AG04450 (cell line): ENCODE measurements at places on chromosomes 12 and 14. TPM values are rescaled to one million over a fixed set of nuclear protein-coding genes. Genes with fewer than 3 reads are reported as not detected.

TGM1 gene
- polyA plus RNA-seq: 0.97 and 1.4 TPM in 2 replicates

ABCD2 gene
- polyA plus RNA-seq: not detected in 2 replicates

DIO2 gene
- 23.5 and 28.9 TPM in 2 replicates for polyA plus RNA-seq

SHMT2 gene
- 266 and 314 TPM in 2 replicates for polyA plus RNA-seq

INHBC gene
- polyA plus RNA-seq: not detected in 2 replicates

LRRC43 gene
- 0.27 and 0.48 TPM in 2 replicates for polyA plus RNA-seq

VRTN gene
- not detected in 2 replicates for polyA plus RNA-seq

P2RX2 gene
- polyA plus RNA-seq: not detected in 2 replicates

RD3L gene
- not detected in 2 replicates for polyA plus RNA-seq

RNF212B gene
- polyA plus RNA-seq: not detected in 2 replicates

APPL2 gene
- polyA plus RNA-seq: 37.8 and 50.1 TPM in 2 replicates

HOXC12 gene
- not detected in 2 replicates for polyA plus RNA-seq

ERH gene
- 110 and 164 TPM in 2 replicates for polyA plus RNA-seq

- no peak for DNase-seq
These were observed 203.1 kb downstream of the CALM1 start for GRCh38 chr14:90599748-90600507.

DNA sequence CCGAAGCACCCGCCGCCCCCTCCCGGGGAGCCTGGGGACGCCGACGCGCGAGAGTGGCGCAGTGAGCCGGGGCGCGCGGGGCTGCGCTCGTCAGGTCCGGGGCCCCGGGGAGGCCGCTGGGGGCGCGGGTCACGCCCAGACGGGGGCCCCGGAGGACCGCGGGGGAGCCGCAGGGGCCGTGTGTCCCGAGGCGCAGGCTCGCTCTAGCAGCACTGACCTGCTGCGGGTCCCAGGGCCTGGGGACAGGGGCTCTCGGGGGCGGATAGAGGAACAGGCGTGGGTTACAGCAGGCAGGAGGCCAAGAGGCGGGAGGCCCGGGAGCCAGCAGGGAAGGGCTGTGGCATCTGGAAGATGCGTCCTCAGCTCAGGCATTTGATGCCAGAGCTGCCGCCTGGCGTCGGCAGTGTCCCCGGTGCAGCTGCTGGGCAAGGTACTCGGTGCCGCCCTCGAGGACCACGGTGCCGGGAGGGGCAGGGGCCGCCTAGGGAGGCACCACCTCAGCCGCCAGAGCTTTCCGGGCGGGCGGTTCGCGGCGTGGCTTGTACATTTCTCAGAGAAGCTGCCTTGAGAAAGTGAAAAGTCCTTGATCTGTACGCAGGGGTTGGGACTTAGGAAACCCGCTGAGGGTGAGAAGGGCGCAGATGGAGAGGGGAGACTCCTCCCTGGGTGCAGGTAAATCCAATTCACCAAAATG lies 1.2 kb downstream of the WNT5B start:
- no peak for DNase-seq

DNA sequence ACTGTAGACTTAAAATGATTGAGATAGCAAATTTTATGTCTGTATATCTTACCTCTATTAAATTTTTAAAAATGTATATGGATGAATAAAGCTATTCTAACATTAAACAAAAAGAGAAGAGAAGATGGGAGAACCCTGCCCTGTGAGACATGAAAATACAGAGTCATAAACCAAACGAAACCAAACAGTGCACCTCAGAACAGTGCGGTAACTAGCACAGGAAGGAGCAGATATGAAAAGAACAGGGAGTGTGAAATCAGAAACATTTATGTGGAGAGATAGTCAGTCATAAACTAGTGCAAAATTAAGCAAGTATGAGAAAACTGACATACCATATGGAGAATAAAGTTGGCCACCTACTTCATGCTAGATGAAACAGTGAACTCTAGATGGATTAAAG lies 135.1 kb downstream of the ERC1 start:
- no peak for DNase-seq

GRCh38 chr12:71164568-71165197 lies 6.9 kb upstream of the TSPAN8 start:
- no peak for DNase-seq

DNA sequence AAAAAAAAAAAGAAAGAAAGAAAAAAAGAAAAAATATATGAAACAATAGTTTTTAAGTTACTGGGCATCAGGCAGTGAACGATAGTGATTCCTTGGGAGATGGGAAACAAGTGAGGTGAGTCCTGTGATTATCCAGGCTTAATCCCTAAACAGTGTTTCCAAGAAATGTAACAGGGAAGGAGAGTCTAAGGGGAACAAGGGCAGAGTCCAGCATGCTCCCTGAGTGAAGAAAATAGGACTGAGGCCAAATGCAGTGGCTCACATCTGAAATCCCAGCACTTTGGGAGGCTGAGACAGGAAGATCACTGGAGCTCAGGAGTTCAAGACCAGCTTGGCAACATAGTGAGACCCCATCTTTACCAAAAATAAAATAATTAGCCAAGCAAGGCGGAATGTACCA lies 40.7 kb downstream of the R3HDM2 start:
- DNase-seq: no peak

DNA sequence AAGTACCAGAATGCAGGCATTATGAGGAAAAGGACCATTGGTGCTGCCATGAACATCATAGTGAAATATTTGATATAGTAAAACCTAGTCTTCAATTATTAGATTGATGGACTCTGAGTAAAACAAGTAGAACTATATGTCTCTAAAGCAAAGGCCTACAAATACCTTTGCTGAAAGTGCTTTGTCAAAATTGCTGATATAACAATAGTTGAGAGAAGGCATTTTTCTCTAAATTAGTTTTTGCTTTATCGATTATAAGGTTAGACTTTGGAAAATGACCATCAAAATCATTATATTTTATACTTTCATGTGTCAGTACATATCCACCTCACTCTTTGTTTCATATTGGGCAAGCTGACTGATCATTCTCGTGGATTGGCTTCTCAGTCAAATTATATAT lies 836.0 kb upstream of the FBXO33 start:
- DNase-seq: no peak

DNA sequence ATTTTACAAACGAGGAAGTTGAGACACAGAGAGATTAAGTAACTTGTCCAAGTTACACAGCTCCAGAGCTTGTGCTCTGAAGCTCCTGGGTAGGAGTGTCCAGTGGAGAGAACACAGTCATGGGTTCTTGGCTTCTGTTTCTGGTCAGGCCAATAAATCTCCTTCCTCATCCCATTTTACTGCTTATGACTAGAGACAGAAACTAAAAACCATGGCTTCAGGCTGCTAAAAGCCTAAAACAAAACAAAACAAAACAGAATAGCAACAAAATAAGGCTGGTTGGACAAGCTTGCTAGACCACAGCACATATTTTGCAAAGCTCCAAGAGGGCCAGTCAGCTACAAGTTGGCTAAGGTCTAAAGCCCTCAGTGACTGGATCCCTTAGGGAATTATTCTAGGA lies 49.8 kb downstream of the PTGER2 start:
- DNase-seq: no peak

DNA sequence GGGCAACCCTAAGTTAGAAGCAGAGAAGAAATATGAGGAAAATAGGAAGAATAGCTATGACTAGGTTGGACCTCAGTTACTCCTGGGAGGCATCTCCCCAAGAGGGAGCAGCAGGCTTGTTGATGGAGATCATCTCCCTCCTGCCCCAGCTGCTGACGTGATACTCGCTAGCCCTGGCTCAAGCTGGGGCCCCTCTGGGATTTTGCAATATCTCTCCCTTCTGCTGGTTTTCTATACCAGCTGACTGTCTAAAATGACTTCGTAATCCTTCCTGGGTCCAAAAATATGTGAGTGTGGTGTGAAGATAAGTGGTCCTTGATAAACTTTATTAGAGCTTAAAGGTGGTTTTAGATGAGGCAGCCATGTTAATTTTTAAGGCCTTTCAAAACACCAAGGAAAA lies 4.5 kb upstream of the HECTD4 start:
- peak; percentile 63 for DNase-seq

- no peak for DNase-seq
These were observed 57.4 kb downstream of the FSCB start for GRCh38 chr14:44449680-44450079.

- no peak for DNase-seq
These were observed 22.3 kb upstream of the GNS start for GRCh38 chr12:64781280-64782190.

GRCh38 chr14:74980731-74981461 lies 21.8 kb upstream of the EIF2B2 start:
- no peak for DNase-seq

DNA sequence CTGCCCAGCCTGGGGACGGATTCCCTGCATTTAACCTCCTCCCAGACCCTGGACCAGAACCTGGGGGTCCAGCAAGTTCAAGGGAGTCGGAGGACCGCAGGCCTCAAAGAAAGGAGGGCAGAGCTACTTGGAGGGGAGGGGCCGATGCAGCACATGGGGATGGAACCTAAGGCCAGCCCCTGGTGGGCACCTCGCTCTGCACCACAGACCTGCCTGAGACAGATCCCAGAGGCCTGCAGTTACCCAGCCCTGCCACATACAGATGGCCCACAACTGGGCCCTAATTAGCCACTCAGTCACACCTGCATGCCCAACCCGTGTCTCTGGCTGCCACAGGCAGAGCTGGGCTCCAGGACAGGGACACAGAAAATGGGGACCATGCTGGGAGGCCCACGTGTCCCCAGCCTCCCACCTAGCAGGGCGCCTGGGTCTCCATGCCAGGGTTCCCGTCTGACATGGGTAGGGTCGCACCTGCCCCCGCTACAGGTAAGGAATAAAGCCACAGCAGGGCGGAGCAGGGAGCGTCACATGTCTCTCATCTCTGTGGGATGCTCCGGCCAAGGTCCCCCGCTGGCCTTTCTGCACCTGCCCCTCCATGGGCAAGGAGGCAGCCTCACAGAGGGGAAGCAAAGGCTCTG lies 16.7 kb downstream of the AKT1 start:
- no peak for DNase-seq

DNA sequence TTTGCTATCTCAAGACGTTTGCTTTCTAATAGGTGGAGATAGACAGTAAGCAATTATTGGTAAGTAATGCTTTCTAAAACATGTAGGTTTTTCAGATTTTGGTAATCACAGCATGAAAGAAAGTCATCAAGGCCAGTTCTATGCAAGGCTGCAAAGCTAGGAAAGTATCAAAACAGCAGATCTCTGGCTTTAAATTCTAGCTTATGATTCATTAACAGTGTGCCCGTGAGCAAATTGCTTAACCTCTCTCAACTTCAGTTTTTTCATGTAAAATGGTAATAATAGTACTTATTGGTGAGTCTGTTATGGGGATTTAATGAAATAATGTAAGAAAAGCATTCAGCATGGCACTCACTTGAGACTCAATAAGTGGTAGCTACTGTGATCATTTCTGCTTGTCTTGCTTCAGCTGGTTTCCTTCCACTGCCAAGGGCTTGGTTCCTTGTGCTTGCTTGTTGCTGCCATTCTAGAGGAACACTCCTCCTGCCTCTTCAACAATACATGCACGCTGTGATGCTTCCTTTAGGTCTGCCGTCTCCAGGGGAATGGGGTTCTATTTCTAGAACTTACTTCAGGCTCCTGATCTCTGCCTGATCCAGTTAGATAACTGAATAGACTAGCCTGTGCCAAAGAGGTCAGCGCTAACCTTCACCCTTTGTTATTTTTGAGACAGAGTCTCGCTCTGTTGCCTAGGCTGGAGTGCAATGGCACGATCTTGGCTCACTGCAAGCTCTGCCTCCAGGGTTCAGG lies 88.4 kb downstream of the CAND1 start:
- DNase-seq: no peak

DNA sequence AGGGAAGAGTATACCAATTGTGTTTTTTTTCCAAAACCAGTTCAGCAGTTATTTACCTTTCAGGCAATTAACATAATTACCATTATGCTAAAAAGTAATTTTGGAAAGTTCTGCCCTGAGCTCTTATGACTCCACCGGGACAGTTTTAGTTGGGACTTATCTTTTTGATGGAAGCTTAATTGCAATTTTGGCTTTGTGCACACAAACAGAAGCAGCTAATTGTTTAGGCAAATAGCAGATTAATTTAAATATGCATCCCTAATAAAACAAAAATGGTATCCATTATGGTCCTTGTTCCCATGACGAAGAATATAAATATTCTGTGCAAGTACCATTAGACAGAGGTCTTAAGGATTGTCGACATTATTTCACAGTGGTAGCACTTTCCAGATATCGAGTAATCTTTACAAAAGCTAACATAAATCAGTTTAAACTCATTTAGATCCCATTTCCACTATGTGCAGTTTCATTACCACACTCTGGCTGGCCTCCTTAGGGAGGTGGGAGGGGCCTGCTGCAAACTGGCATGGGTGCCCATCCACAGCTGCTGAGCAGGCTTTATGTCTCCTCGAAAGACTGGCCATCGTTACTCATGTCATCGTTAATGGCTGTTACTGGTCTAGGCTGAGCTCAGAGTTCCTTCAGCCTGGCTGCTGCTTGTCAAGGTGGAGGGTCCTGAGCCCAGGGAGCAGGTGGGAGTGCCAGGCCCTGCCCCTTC lies 68.2 kb downstream of the FBXW8 start:
- no peak for DNase-seq

DNA sequence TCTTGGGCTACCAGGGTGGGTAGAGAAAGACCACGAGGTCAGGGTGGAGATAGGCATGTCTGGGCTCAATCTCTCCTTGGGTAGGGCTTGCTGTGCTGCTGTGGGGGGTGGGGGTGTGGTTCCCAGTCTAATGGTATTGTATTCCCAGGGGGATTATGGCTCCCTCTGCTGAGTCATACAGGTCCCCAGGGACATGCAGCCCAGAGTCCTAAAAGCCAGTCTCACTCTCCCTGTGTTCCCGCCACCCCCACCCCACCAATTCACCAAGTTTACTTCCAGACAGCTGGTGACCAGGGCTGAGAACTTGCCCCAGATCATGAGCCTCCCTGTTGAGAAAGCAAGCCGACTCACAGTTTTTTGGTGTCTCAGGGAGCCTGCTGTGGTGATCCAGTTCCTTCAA lies 367.6 kb downstream of the C12orf75 start:
- DNase-seq: no peak

- DNase-seq: no peak
These were observed 34.6 kb upstream of the TUBA1C start for GRCh38 chr12:49230176-49230804.

GRCh38 chr12:124542021-124542949 lies 25.1 kb downstream of the NCOR2 start:
- no peak for DNase-seq

DNA sequence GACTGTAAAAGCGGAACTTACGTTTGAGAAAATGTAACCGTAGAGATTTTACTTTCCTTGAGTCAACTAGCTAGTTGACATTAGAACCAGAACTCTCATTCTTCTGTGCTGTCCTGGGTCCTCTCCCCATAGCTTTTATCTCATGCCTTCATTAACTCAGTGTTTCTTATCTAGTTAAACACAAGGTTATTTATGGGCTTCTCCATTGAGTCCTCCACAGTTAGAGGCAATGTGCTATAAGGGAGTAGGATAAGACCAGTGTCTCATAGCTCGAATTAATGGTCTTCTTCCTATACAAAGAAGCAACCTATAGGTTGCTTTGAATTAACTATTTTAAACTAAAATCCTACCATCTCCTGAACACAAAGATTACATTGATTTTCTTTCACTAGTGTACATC lies 129.8 kb downstream of the ACSS3 start:
- no peak for DNase-seq
